ENCODE measurements at places on chromosomes 7 and 10.

GRCh38 chr7:49324707-49325106 is 400.4 kb downstream of the CDC14C start:
- no peak for DNase-seq

DNA sequence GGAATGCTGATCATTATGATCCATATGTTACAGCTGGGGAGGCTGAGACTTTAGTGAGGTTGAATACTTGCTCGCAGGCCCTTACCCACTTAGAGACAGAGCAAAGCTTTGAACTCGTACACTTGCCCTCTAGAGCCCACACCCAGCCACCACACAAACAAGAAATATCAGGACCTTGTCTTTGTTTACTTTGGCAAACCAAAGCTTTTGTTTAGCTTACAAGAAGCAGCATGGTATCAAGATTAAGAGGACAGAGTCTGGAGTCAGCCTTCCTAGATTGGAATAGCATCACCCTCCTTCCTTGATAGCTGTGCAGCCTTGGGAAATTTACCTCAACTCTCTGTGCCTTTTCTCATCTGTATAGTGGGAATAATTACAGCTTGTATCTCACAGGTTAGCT is 477.5 kb downstream of the SUGCT start:
- no peak for DNase-seq

DNA sequence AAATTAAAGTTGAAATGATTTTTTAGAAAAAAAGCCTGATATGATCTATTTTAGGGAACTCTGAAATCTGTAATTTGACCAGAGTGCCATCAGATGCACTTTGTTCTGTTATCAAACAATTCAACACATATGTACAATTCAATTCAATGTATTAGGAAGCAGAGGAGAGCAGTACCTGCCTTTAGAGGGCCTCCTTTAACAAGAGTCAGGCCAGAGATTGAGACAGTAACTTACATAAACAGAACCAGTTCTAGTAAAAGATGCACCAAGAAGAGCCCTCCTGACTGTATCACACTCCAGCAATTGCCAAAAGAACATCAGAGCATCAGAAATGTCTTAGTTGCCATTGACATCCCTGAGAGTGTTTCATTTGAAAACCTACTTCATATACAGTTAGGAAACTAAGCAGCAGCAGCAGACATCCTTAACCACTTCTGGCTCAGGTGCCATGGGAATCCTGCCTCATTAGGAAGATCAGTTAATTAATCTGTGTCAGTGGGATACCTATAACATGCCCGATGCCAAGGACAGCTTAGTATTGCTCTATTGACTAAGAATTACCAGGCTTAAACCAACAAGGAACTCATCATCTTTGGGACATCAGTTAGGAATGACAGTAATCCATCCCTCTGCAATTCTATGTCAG is 1222.6 kb upstream of the LRRN3 start:
- no peak for DNase-seq

- no peak for DNase-seq
These were observed 5.9 kb upstream of the LFNG start for GRCh38 chr7:2513702-2514101.

- DNase-seq = no peak
These were observed 80.3 kb upstream of the FAM171A1 start for GRCh38 chr10:15451137-15452094.

- DNase-seq = no peak
These were observed 565 bp upstream of the INA start for GRCh38 chr10:103276251-103276895.

DNA sequence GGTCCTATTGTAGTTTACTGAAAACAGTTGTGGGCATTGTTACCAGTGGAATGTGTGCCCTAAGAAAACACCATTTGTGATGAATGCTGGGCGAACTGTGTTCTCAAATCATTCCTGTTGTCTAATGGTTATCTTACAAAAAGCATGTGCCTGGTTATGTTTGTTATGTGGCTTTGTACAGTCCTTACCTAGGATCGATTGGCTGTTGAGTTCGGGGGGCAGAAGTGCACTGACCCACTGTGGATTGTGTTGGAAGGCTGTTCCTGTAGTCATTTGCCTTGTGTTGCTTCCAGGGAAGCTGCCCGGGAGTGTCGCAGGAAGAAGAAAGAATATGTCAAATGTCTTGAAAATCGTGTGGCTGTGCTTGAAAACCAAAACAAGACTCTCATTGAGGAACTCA is 84.3 kb downstream of the CREM start:
- DNase-seq = no peak

GRCh38 chr10:132606536-132607316 is 69.1 kb downstream of the INPP5A start:
- peak; percentile 47 for DNase-seq

DNA sequence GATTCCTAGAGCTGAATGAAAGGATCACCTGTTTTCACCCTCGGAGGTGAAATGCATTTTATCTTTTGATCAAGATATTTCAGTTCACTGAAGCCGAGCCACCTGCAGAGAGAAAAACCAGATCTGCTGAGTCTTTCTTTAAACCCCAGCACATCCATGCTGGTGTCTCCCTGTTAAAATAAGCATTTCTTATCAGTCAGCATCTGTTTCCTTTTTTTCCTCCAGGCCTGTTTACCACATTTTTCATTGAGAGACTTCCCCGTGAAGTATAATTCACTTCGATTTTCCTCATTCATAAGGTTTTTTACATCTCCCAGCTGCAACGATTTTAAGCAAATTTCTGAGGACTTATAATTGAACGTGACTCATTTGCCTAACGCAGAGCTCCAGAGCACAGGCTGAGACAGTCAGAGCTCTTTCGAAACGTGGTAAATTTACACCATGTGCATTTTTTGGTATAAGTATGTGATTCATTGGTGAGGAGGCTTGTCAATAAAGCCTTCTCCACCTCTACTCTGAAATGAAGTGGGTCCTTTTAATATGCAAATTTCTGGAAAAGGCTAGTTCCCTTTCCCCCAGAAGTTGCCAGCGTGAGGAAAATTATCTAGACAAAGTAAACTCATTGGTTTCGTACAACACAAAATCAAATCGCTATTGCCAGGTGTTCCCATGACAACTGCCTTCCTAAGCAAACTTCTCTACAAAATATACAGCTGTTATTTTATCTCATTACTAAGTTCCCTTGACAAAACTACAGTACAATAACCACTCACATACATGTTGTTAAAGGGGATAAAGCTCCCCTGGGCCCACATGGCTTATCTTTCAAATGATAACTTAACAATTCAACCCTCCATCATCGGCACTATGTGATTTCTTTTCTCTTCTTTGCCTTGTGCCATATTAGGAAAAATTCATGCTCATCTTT is 374.8 kb upstream of the AKR1E2 start:
- no peak for DNase-seq

DNA sequence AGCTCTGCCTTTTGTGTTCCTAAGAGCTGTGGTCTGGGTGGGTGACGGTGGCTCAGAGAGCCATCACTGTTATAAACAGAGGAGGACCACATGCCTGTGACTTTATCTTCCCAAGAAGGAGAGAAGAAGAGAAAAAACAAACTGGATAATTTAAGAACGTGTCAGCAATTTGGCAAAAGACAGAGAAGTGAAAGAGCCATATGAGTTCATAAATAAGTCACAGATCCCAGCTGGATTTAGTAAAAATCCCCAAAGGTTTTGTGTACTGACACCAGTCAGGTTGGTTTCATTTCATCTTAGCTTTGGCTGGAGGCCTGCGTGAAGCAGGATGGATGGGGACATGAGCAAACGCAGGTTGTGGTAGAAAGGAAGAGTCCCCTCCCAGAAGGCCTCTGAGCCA is 120.7 kb downstream of the CXCL12 start:
- no peak for DNase-seq

DNA sequence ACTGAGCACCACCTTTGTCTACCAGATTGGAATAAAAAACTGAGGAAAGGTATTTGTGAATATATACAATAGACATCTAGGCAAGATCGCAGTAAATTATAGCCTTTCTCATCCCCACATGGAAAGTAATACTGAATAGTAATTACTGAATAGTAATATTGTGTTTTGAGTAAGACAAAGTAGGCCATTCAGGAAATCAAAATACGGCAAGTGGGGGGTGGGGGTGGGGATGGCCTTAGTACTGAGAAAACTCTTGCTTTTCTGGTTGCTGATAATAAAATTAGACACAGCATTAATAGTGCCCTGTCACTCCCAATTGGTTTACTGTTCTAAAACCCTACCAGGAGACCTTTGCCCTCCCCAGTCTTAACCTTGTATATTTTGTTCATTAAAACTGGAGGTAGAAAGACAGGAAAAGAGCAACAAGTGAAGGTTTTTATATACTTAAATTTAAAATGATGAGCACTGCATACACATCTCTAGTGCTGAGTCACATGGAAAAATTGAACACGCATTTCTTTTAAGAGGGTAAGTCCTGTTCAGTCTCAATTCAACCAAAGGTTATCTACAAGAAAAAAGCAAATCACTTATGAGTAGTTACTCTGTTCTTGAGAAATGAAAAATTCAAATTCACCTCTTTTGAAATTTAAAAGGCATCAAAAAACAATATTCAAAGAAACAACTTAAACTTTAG is 65.6 kb downstream of the IGF2BP3 start:
- DNase-seq = no peak

DNA sequence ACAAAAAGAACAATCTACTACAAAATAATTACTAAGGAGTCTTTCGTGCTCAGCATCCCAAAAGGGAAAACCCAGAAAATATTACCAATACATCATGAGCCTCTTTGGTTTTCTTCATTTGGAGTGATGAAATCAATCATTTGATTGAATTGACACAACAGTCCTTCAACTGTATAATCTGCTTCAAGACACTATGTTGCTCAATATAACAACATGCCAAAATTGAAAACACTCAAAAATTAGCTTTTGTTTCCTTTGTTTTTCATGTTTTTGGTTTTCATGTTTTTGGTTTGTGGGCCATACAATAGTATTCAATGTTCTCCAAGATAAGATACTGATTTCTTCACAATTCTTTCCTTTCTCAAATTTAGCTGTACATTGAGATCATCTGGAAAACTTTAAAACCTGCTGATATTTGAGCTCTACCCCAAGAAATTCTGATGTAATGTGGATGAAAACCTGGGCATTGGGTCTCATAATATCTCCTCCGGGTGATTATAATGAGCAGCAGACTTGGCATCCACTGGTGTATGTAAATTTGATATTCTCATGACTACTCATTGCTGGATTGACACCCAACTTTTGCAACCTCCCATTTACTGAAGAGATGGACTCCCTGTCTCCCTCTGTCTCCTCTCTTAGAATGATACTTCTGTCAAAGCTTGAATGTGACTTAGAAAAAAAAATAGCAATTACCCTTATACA is 4.6 kb downstream of the SOSTDC1 start:
- no peak for DNase-seq

GRCh38 chr10:60535427-60535826 is 145.8 kb upstream of the ANK3 start:
- DNase-seq = no peak

DNA sequence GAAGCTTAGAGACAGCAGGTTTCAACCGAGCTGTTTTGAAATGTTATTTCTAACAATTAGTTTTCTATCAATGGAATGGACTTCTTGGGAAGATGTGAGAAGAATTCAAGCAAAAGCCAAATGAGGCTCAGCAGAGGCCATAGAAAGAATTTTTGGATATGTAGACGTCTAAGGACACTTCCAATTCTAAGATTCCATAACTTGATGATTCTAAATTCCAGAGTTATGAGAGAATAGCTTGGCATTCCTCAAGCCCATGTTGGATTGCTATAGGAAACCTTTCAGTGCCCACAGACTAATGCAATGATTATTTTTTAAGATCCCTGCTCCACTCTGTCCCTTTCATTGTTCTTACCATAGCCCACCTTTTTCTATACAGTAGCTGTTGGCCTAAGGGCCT is 77.2 kb upstream of the PALS2 start:
- no peak for DNase-seq

- DNase-seq = no peak
These were observed 916 bp downstream of the LAMB1 start for GRCh38 chr7:108001764-108002725.

DNA sequence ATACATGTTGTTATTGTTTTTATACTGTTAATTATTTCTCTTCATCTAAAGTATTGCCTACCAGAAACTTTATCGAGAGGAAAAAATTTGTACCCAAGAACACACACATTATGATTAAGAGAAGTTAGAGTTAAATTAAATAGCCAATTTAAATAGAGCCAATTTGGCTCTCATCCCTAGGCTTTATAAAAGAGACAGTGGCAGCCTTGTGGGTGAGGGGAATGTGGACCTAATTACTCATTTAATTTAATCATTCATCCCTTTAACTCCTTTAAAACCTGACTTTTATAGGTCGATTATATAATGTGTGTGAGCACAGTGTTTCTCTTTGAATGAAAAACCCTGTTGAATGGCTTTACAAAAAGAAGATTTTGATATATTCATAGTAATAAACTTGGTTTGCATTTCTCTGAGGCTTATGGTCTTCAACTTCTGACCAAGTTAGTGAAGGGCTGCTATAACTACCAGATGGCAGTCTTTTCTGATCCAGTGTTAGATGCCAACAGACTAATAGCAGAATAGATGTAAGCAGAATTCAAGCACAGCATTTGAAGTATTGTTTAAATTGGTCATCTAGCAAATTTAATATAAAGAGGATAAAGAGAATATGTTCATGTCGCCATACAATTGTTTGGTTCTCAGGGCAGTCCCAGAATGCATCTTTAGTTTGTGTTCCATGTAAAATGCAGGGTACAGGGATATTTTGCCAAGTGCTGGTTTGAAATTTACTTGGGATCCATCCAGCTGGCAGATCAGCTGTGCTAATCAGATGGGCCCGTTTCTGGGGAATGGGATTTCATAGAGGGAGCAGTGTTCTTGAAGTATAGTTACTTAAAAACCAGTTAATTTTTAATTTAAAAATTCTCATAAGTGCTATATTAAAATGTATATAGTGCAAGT is 25.3 kb downstream of the ADD3 start:
- DNase-seq = no peak

DNA sequence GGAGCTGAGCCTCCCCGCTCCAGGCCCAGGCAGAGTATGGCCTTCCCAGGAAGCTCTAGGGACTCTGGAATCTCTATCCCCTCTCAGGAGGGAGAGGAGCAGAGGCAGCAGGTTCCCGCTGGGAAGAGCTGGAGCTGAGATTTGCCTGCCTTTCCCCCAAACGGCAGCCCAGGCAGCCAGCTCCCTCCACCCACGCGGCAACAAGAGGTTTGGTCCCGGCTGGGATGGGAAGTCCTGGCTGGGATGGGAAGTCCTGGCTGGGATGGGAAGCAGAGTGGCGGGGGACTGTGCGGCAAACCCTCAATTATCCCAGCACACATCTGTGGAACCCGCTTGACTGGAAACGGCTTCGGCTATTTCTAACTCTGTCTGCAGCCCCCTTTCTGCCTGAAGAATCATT is 223.0 kb downstream of the ELFN1 start:
- DNase-seq = no peak

DNA sequence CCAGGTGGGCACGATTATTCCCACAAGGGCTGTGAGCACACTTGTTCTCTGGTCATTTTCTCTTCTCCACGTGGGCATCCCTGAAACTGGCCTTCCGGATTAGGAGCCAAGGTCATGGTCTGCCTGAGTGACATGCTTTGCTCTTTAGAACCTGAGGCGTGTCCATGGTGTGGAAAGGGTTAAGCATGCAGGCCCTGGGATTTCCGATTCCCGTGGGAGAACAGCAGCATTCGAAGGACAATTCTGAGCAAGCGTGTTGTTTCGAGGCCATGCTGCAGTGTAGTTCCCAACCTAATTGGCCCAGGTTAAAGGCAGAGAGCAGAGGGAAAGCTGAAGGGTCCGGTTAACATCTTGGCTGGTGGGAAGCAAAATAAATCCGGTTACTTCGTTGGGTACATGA is 245.9 kb downstream of the SKAP2 start:
- no peak for DNase-seq
